ENCODE measurements at places on chromosomes 16 and 17.
A peak's percentile ranks its signal among the peaks of the same experiment; 100 is the strongest.

DNA sequence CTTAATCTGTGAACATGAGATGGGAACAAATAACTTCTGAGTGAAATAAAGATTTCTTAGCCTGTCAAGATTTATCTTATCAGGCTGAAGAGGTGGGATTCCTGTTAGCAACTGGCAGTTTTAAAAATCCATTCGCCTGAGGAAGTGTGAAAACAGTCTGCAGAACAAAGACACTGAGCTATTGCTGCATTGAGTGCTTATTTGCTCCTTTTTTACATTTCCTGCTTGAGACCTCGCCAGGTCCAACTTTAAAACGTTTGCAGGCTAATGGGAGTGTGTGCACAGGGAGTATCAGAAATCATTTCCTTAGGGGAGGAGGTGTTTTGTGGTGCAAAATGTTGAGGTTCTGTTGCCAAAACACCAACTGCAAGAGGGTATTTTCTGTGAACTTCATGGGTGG, 957.8 kb upstream of the RBFOX1 start:
- DNase-seq = no peak

- DNase-seq = peak; percentile 76
Observed at GRCh38 chr17:40343219-40344119, 21.1 kb downstream of the GJD3 start.

- no peak for DNase-seq
Observed at GRCh38 chr17:37676115-37676925, 33.1 kb upstream of the DDX52 start.

GRCh38 chr16:15493466-15494180, 59.2 kb downstream of the BMERB1 start:
- DNase-seq = no peak

Measured in CD4-positive, alpha-beta T cell treated with Interleukin-15 for 1 hour (primary cell).